CD4-positive, alpha-beta T cell treated with Interleukin-21 for 1 hour (primary cell): ENCODE measurements at places on chromosomes 7 and 10.

GRCh38 chr7:104972500-104972899, 41.5 kb upstream of the KMT2E start:
- DNase-seq: no peak

DNA sequence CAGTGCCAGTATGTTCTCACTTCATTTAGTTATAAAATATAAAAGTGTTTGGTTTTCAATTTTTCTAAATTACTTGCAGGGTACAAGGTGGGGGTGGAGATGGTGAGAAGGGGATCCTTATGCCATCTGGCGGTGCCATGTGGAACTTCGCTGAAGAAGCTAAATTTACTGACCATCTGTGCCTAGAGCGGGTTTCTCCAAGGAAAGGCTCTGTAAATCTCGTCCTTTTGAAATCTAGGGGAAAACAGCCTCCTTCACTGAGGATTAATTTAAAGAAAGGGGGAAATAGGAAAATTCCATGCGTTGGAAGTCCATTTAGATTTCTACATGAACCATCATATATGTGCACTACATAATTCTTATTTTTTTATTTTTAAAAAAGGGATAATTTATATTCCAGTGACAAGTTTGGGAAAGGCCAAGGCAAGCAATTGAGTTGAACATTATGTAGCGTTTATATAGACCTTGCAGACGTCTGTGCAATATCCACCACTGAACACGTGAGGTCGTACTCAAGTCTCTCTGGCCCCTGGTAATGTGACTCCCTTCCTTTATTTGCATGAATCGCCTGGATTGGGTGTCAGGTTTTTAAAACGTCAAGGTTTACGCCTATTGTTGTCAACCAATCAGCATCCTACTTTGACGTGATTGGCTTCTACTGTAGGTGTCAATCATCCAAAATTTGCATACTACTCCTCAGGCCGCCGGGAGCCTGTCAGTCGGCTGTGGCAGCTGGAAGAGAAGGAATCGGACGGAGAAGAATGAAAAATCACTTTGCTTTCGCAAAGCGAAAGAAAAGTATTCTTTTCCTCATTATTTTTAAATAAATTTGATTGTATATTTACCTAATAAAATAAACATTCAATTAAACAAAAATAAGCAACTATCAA, 297.1 kb upstream of the NFE2L3 start:
- DNase-seq: peak; percentile 34

GRCh38 chr7:2040201-2040892, 192.4 kb downstream of the MAD1L1 start:
- DNase-seq: no peak

GRCh38 chr10:89389254-89389653, 3.2 kb upstream of the IFIT1 start:
- DNase-seq: peak; percentile 41
